Left ventricle myocardium inferior (tissue), 1 donor: ENCODE measurements at places on chromosomes 13 and 19.
A peak's percentile ranks its signal among the peaks of the same experiment; 100 is the strongest.

DNA sequence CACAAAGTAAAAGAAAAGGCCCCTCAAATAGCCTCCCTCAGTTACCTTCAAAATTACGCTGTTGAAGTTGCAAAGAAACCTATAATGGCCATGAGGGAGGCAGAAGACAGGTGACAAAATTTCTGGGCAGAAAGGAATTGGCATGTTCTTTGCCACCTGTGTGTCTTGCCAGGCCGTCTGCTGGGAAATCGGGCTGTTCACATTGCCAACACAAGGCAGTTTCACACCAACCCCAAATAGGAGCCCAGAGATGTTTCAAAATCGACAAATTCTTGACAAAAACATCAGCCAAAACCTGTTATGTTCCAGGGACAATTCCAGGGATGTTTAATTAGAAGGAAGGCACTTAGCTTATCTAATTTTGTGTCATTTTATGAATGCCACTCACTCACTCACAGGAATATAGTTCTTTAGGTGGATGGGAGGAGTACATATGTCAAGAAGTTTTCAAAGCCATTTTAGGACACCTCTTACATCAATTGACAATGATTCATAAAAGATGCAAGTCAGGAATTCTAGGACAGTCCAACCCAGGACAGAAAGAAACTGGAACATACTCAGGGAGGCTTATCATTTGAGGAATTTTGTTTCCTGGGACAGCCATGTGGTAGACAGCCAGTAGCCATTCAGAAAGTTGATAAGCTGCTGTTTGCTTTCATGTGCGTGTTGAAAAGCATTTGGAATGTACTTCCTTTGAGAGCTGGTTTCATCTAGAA, 164.5 kb downstream of the RGCC start:
- DNase-seq: no peak

DNA sequence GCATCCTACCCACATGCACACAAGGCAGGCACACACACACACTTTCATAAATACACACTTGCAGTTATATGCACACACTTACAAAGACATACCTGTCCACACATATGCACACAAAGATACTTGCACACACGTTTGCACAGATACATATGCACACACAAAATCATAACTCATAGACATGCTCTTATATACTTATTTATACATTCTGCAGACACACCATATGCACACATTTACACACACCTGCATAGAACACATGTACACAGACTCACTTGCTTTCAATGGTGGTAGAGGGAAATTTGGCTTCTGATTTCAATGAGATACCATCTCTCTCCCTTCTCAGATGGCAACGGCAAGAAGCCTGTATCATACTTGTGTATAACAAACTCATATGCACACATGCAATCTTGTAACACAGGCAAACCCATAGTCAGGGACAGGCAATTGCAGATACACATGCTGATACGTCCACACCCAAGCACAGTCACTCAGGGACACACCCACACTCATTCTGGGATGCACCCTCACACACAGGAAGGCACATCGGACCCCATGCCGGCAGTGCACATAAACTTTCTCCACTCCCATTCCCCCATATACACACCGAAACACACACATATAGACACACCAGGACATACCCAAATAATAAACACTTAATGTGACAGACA, 24.7 kb downstream of the OLFM2 start:
- no peak for DNase-seq

GRCh38 chr13:45255247-45255987, 54.6 kb upstream of the KCTD4 start:
- DNase-seq: no peak

DNA sequence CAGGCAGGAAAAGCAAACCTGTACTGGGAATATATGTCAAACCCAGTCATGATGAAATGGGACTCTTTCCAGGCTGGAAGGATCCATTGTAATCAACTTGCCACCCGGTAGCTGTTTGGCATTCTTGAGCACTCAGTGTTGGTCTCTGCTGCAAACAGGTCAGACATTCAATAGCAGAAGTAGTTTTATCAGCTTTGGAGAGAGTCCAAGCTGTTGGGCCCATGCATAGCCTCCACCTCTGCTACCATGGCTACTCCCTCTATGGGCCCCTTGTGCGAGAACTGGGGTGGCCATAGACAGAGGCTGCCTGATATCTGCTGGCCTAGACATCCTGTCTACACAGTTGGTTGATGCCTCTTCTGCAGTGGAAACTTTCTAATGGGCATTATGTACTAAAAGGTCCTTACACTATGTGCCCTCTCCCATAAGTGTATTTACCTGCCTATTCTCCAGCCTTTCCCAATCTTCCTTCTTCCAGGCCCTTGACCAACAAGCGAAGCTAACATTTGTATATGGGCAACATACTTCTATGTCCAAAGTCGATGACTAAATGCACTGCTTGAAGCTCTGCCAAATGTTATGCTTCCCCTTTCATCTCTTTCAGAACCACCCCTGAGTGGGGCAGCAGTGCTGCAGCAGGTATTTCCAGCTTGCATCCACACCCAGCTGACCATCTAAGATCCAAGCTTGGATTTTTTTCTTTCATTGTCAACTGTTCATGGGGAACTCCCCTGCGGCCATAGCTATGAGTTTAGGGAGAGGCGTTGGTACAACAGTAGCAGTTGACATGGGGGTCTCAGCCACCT, 5.3 kb upstream of the RNF6 start:
- no peak for DNase-seq

DNA sequence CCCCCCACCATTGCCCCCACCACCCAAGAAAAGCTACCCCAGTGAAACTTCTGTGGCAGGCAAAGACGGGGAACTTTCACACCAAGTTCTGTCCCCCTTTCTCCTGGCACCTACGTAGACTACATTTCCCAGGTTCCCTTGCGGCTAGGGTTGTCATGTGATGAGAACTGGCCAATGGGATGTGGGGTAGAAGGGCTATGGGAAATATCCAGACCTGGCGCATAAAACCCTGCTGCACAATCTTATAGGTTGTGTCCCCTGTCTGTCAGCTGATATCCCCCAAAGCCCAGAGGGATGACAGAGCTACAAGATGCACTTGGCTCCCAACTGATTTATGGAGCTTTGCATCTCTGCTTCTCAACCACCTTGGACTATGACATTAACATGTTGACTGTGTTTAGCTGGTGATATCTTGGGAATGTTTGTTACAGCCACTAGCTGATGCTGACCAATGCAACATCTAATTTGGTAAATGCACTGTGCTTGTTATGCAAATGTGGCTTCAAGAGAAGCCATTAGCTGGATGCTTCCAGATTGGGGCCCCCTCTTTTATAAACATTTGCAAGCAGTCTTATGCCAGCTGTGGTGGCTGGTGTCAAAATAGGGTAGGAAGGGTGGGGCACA, 6.1 kb downstream of the SH2D3A start:
- DNase-seq: no peak

DNA sequence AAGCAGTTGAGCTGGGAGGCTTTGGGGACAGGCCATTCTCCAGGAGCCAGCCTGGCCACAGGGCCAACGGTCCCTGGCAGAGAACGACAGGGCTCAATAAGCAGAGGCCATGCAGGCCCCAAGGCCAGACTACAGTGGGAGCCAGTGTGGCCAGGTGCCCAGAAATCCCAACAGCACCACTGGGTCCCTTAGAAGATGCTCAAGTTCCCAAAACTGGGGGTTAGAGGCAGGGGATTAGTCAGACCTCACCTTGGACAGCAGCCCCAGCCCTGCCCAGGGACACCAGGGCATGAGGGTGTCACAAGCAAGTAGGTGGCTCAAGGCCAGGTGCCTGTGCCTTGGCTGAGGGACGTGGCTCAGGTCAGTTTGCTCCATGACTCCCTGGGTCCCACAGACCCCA, 12.8 kb downstream of the SCGB2B2 start:
- peak; percentile 39 for DNase-seq

DNA sequence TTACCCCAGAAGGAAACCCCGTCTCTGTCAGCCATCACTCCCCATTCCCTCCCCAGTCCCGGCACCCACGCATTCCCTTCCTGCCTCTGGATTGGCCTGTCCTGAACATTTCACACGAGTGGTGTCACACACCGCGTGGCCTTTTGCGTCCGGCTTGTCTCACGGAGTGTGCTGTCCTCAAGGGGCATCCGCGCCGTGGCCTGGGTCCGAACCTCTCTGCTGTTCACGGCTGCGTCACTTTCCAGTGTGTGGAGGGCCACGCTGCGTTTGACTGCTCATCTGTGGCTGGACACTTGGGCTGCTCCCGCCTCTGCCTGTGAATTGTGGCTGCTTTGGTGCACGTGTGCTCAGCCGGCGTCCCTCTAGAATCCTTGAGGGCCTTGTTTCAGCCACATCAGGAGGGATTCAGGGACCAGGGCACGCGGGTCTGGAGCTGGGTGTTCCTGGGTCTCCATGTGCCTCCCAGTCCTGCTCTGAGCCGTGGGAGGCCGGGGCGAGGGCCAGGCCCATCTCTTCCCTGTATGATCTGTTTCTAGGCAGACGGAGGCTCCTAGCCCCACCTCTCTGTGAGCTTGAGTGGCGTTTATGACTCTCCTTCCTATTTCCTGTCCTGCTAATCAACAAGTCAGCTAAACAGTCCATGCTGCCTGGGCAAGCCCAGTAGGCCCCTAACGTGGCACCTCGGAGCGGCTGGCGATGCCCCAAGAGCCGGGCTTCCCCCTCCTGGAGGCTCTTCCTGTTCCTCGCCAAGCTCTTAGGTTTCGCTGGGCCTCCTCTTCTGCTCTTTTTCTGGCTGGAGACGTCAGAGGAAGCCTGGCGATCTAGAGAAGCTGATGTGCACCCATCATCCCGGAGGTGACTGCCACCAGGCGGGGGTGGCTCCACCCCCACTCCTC, 8.1 kb downstream of the STK11 start:
- peak; percentile 60 for DNase-seq

DNA sequence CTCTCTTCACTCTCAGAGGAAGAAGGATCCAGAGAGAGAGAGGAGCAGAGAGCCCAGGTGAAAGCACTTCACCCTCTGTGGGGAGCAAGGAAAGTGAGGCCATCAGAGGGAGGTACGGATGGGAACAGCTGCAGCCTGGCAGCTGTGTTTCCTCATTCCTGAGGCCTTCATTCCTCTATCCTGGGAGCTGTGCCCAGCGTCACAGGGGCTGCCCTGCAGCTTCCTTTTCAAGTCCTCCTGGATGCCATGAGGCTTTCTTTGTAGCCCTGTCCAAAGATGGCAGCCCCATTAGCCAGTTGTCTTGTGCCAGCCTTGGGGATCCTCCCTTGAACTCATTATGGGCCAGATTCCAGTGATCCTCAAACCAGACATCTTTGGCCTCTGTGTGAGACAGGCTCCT, 76.8 kb upstream of the PCDH8 start:
- DNase-seq: peak; percentile 35

- DNase-seq: no peak
Measured at GRCh38 chr13:109135018-109135417, 505.6 kb downstream of the MYO16 start.
